ENCODE measurements at places on chromosomes 11 and 22.

GRCh38 chr22:19477321-19478044 lies 1.5 kb downstream of the UFD1 start:
- no peak for DNase-seq

- no peak for DNase-seq
Measured at GRCh38 chr11:66484806-66485380, 4.7 kb downstream of the DPP3 start.

- no peak for DNase-seq
Measured at GRCh38 chr11:65478388-65479183, 20.3 kb upstream of the MALAT1 start.

DNA sequence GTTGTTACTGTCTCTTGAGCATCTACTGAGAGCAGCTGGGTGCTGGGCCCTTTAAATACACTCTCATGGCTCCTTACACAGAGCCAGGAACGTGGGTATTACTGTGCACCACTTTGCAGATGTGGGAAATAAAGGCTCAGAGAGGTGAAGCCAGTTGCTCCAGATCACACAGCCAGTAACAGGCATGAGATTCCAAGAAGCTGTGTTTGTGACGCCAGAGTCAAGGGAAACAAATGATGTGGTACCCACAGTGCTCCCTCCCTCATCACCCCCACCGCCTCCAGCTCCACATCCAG lies 1.4 kb upstream of the PRDM11 start:
- no peak for DNase-seq

GRCh38 chr11:90783111-90783510 lies 560.3 kb upstream of the CHORDC1 start:
- no peak for DNase-seq

- no peak for DNase-seq
Measured at GRCh38 chr11:13247606-13248296, 29.8 kb upstream of the BMAL1 start.

All from left renal pelvis (tissue), 4 donors.